Right atrium auricular region (tissue), 2 donors: ENCODE measurements at places on chromosomes 3 and 15.
A peak's percentile ranks its signal among the peaks of the same experiment; 100 is the strongest.

GRCh38 chr3:46664188-46664970 lies 29.1 kb downstream of the ALS2CL start:
- peak; percentile 57 for DNase-seq

DNA sequence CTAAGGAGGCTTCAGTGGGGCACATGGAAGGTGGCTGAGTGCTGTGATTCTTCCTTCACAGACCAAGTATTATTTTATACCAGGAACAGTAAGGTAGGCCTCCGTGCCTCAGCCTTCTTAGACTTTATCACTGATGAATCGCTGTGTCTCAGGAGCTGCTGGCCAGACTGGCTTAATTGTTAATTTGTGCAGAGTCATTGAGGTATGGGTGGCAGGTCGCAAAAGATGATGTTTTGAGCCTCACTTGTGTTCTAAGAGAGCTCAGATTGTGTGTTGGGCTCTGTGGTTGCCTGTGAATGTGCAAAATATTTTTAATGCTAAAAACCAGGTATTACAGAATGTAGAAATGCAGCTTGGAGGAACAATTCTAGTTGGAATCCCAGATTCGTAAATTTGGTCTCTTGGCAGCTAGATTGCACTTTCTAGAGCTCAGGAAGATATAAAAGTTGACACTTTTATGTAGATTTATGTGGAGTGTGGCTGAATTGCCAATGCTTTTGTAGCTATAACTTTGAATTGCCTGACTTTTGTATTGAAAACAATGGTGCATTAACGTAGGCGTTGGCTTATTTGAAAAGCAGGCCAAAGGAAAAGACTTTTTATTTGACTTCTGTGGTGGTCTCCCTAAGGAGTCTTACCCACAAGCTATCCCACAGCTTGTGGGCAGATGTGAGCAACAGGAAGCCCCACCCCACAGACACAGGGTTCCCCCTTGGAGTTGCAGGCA lies 53.4 kb downstream of the LARS2 start:
- DNase-seq, result no peak

- DNase-seq, result no peak
Observed at GRCh38 chr3:27271890-27272289, 97.3 kb downstream of the NEK10 start.

GRCh38 chr3:144501467-144501866 lies 529.8 kb downstream of the DIPK2A start:
- no peak for DNase-seq

DNA sequence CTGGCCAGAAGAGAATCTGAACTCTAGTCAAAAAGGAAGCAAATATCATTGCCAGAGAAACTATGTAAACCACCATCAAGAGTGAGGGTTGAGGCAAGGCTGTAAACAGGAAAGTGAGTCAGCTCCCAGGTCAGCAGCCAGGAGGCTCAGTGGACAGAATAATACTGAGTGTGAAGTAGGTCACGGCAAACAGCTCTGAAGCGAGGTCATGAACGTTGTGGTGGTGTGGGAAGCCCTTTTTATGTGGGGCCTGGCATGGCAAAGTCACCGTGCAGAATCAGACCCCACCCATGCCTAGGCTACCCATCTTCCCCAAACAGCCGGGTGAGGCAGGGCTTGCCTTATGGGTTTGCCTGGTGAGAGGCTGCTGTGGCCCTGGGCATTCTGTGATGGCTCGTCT lies 43.9 kb downstream of the THBS1 start:
- DNase-seq, result peak; percentile 87

DNA sequence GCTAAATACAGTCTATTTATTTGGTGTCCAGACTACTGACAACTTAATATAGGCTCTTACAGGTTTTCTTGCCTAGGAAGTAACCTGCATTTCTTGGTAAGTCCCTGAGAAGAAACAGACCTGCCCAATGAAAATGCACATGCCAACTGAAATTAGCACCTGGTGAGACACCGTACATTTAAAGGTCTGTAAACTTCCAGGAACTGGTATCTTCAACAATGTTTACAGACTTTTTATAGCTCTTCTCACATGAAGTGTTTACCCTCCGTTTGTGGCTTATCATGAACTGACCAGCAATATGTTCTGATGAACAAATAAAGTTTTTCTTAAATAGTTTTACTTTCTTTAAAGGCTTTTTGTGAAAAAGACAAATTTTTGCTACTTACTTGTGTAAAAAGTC lies 93.3 kb downstream of the PCCB start:
- DNase-seq, result no peak
